Hindlimb muscle (tissue), 1 donor: ENCODE measurements at places on chromosomes 1 and 21.
A peak's percentile ranks its signal among the peaks of the same experiment; 100 is the strongest.

DNA sequence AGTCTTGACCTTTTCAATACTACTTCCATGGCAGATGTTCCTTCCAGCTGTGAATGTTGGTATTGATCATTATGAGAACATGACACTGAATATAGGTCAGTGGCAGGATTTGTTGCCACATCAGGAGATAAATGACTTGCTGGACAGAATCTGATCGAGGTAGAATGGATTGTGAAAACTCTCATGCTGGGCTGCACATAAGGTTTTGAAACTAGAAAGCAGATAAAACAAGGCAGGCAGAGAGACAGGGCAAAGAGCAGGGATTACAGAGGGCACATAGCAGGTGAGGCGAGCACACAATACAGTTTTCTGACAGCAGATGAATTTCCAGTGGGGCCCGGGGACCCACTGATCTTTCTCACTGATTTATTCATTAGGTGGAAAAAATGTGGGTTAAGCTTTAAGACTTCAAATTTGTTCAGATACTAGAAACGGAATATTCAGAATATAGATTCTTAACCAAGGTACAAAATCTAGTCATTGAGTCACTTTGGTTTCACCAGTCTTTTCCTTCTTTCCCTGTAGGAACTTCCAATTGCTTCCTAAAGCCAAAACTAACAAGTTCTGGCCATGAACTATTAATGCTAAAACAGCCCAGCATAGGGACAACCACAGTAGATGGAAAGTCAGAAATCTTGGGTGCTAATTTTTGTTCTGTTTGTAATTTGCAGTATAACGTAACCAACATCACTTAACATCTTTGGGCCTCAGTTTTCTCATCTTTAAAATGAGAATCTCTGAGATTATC lies 296.0 kb upstream of the PTBP2 start:
- no peak for DNase-seq

GRCh38 chr1:17874231-17874630 lies 119.1 kb downstream of the ACTL8 start:
- no peak for DNase-seq

DNA sequence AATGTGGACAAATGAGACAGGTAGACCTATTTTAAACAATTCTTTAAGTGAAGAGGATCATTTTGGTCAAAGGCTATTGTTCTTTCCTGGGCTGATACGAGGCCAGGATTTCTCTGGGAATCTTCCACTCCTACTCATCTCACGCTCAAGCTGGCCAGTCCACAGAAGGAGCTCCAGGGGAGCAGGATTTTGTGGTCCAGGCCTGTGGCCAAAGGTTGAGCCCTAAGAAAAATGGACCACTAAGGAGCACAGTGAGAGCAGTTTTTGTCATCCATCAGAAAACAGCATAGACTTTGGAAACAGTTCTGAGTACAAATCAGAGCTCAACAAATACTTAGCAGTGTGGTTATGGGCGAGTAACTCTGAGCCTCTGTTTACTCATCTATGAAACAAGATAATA lies 260.2 kb upstream of the RUNX1 start:
- DNase-seq: no peak

- DNase-seq: no peak
These were observed 249.0 kb upstream of the ZP4 start for GRCh38 chr1:238139713-238140112.

- DNase-seq: no peak
These were observed 17.4 kb upstream of the IL19 start for GRCh38 chr1:206753141-206753540.

DNA sequence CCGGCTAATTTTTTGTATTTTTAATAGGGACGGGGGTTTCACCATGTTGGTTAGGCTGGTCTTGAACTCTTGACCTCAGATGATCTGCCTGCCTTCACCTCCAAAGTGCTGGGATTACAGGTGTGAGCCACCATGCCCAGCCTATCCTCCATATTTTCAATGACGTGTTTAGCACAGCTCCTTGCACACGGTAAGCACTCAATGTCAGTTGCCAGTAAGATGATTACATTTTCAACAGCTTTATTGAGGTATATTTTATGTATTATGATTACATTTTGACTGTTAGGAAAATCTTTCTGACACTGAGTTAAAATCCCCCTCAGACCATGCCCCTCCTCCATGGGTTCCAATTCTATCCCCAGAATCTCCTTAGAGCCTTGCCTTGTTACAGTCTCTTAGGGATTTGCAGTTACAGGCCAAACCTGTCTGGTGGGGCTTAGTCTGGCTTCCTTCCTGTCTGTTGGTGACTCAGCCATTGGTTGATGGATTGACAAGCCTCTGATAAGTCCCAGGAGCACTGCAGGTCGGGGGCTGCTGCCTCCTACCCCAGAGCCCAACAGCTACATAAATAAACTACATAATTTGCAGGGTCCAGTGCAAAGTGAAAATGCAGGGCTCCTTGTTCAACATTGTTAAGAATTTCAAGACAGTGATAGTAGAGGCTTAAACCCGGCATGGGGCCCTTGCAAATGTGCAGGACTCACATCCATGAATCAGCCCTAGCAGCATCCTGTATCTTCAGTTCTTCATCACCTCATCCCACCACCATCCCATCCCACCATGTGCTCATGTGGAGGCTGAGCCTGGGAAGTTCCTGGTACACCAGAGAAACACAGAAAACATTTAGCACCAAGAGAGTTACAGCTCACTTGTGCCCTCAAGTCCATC lies 23.4 kb downstream of the COA7 start:
- no peak for DNase-seq

- no peak for DNase-seq
These were observed 127.1 kb upstream of the CACYBP start for GRCh38 chr1:174872615-174873058.

DNA sequence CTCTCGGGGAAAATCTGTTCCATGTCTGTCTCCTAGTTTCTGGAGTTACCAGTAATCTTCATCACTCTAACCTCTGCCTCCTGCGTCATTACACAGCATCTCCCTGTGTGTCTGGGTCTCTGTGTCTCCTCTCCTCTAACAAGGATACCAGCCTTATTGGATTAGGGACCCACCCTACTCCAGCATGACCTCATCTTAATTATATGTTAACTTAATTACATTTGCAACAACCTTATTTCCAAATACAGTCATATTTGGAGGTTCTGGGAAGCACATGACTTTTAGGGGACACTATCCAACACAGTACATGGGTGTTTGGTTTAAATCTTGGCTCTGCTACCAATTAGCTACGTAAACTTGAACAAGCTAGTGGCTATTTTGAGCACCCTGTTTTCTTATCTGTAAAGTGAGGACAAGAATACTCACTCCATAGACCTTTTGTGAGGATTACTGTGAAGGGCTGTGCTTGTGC lies 83.9 kb upstream of the SGIP1 start:
- no peak for DNase-seq

GRCh38 chr1:1618396-1619068 lies 3.2 kb downstream of the MIB2 start:
- no peak for DNase-seq

GRCh38 chr1:232973652-232974611 lies 23.5 kb downstream of the NTPCR start:
- no peak for DNase-seq

- DNase-seq: no peak
These were observed 30.4 kb upstream of the CR2 start for GRCh38 chr1:207423560-207424292.

DNA sequence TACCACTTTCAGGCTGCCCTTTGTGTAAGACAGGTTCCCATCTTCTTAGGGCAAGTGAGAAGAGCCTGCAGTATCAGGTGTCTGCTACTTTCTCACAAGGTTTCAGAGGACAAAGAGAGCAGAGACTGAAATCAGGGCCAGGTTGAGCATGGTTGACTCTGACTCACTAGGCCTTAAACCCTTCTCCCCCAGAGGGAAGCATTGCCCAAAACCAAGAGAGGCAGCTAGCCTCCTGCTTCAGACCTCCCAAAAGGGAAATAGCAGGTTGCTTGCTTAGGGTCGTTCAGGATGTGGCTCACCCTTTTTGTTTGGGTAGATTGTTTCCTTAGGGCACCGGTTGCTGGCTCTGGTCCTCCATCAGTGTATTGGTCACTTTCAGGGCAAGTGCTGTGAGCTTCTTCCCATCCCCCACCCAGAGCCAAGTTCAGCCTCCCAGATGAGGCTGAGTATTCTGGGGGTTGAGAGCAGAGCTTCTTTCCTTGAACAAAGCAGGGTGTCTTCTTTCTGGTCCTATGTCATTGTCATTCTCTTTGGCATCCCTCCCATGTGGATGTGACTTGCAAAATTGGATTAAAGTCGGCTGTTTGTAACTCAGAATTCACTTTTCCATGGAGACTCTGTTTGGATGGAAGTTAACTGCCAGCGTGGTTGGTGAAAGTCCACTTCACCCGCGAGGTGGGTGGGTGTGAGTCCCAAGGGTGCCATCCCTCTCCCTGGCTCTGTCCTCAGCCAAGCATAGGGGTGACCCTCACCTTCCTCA lies 55.5 kb upstream of the GALNT2 start:
- DNase-seq: no peak

DNA sequence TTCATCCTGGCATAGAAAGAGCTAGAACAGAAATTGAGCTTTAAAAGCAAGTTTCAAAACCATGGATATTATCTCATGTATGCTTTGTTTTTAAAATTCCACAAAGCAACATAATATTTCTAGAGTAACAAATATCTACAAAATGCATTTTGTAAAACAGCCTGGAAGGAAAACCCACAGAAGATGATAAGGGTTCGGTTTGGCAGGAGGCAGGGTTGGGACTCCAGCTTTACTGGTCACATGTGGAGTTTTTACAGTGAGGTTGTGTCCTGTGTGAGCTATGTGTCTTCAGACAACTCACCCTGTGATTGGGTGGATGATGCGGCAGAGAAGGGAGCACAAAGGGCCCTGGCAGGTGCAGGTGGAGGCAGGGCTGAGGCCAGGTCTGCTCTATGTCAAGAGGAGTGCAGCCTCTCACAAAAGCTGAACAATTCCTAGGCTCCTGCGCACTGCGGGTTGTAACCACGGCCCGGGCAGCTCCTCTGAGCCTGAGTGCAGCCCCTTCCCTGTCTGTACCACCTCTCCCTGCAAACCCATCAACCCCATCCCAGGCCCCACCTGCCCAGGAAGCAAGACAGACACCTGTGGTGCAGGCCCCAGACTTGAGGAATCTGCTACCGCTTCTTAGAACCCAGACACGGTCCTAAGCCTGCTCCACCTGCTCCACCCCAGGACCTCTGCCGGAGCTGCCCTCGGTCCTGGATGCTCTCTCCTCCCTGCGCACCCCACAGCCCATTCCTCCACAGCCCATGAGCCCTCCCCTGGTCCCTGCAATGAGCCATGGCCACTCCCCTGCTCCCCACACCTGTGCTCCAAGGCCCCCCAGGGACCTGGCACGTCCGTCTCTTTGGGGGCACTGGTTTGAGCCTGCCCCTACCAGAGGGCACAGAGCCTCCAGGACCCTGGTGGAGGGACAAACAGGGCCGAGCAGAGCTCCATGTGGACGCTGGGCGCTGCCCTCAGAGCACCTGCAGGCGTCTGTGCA lies 2.8 kb upstream of the COL18A1 start:
- DNase-seq: no peak

DNA sequence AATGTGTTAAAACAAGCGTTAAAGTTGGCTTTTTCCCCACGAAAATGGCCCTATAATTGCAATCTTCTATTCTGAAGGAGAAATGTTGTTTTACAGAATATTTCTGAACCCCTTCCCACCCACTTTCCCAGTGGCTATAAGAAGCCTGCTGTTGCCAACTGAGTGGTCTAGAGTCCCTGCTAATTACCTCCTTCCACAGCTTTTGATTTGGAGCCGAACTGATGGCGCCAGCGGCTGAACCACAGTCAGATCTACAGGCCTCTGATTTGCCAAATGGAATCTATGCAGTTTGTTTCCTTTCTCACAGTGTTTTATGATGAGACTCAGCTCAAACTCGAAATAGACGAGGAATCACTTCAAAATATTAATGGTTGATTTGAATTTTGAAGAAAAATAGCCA lies 76.0 kb upstream of the C1orf105 start:
- DNase-seq: no peak

DNA sequence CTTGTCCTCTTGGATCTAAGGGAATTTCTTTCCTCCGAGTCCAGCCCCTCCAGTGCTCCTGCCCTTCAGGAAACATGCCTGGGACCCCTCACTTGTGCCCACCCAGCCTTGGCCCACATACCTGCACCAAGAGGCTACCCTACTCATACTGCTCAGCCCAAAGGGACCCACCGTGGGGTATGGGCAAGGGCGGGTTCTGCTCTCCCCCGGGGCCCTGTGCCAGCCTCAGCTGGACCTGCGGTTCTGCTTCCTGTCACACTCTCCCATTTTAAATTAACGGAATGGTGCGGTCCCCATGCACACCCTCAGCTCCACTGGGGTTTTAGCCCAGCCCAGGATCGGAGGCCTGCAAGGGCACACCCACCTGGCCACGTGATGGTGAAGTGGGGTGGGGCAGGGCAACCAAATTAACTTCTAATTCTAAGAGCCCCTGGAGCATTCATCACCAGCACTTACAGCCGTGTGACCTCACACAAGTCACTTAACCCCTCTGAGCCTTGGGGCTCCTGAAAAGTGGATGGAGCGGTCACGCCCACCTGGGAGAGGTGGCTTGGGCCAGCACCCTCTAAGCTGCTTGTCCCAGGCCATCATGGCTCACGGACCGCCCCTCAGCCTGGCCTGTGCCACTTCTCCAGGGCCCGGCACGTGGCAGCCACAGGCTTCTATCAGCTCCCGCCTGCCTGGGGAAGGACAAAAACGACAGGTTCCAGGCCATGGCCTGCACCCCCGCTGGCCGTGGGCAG lies 28.3 kb downstream of the TP73 start:
- DNase-seq: no peak

- DNase-seq: no peak
These were observed 13.1 kb upstream of the DUSP12 start for GRCh38 chr1:161736335-161736969.

- peak; percentile 69 for DNase-seq
These were observed 284.3 kb upstream of the FMN2 start for GRCh38 chr1:239807361-239807760.

DNA sequence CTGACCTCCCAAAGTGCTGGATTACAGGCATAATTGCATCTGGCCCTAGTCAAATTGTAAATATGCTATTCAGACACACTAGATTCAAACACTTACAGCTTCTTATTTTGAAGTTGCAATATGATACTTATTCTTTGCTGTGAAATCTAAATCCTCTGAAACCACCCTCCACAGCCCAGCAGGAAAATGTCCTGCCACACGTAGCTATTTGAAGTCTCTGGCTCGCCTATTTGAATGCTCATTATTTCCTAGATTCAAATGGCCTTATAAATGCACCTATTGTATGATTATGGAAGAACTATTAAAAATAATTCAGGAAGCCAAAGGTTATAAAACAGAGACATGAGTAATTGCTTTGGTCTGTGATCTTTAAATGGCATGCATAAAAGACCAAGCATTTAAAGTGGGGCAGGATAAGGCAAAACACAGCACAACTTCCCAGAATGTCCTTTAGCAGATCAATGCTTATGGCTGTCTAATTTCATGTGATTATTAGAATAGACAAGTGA lies 26.6 kb upstream of the FBXO28 start:
- DNase-seq: no peak
